ENCODE measurements at places on chromosomes 16 and 17.
A peak's percentile ranks its signal among the peaks of the same experiment; 100 is the strongest.

GRCh38 chr17:56290802-56291118, 137.5 kb downstream of the ANKFN1 start:
- DNase-seq: no peak

GRCh38 chr16:61797296-61797795, 238.9 kb downstream of the CDH8 start:
- no peak for DNase-seq

GRCh38 chr16:4232541-4233386, 9.1 kb downstream of the SRL start:
- no peak for DNase-seq

DNA sequence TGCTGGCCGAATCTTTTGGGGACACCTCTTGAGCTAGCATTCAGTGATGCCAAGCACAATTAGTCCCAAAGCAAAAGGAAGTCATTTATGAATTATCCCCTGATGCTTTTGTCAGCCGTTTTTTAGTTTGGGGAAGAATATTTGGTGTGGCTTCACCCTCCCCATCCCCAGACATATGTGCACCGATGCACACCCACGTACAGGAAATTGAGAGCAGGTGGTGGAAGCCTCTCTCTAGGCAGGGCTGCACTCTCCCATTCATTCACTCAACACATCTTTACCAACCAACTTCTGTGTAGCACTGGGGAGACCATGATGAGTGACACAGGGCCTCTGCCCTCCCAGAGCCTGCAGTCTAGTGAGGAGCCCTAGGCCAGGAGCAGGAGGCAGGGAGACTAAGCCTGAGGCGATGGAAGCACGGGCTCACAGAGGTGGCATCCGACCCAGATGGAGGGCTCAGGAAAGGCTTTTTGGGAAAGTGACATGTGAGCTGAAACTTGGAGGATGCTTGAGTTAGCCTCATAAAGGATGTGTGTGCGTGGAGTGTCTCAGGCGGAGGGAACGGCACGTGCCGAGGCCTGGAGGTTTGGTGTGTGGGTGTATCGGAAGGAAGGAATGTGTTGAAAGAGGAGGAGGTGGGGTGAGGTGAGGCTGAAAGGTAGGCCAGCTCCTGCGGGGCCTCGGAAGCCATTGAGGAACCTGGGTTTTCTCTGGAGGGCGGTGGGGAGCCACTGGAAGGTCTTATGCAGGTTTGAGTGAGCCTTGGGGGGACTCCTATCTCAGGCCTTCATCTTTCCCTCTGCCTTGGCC, 43.8 kb downstream of the PSME3IP1 start:
- DNase-seq: no peak

DNA sequence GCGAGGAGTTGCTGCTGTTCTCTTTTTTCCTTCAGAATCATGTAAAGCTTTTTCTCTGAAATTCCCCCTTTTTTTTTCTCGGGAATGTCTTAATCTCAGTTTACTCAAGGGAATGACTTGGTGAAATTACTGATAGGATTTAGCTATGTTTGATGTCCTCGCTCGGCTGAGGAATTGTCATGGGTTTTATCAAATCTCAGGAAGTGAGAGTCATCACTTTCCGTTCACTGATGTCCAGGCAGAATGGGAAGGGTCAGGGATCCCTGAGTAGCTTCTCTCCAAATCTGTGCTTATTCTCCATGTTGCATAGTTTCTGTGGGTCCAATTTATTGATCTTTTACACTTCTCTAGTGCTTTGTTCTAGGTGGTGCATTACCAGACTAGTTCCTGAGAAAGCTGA, 6.3 kb downstream of the IGSF6 start:
- DNase-seq: no peak

GRCh38 chr16:23146877-23147601, 2.2 kb downstream of the USP31 start:
- no peak for DNase-seq

GRCh38 chr17:55478971-55479370, 32.3 kb downstream of the SMIM36 start:
- DNase-seq: no peak

DNA sequence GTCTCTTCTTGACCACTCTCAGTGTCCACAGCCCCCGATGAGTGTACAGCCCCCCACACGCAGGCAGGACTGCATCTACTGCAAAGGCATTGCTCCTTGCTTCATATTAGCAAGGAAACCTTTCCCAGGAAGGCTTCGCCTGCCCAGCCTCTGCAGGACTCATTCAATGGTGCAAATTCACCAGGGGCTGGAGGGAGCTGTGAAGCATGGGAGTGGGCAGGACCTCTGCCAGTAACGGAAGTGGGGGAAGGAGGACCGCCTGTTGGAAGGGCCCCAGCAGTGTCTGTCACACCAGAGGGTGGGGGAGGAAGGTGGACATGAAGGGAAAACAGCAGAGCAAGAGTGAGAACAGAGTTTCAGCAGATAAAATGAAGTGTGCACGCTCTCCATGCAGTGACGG, 2.5 kb downstream of the SPATA33 start:
- DNase-seq: no peak

- no peak for DNase-seq
Measured at GRCh38 chr16:760545-761343, at the start of gene MSLN. MSLN (plus strand) TSS chr16:760734; CDS start chr16:762681, 1,947 bp downstream.

DNA sequence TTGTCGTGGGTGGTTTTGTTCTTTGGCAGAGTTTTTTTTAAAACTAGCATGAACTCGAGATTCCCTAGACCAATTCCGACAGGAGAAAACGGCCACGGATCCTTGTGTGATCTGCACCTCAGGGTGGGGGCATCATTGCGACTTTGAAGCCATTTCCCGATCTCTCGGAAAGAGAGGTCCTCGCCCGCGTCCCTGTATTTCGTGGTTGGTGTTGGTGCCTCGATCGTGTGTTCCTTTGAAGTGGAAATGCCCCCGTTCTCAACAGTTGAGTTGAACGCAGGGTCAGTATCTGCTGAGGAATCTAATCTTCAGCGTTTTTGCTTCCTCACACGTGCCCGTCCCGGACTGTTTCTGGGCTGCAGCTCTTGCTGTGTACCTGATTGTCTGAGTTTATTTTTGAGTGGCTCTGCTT, 1.1 kb downstream of the CRAMP1 start:
- no peak for DNase-seq

DNA sequence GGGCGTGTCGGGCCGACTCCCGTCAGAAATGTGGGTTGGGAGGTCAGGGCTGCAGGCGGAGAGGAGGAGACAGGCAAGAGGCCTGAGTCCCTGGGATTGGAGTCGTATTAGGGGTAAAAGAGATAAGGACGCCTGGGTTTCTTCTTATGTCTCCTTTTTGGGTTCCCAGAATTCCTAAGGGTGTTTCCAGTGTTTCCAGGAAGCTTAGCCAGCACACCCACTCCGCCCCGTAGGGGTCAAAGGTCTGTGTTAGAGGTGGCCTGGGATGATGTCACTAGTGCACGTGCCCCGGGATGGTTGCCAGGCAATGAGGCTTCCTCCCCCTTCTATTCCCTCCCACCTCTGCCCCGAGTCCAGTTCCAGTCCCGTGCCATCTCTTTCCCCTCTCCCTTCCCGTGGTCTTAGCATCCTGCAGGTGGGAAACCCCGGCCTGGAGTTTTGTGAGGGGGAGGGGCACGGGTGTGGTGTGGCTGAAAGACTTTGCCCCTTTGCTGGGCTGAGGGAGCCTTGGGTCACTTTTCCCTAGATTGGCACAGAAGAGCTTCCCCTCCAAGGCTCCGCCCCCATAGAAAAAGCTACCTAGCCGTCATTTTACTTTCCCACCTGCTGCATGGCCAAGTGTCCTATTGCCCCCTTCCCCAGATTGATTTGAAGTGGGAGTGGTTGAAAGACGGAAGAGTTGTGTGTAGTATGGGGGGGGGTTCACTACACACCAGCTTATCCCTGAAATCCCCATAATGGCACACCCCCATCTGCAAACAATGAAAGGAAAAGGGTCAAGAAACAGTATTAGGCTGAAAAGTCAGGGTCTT, 2.8 kb downstream of the KDM6B start:
- peak; percentile 49 for DNase-seq

GRCh38 chr16:84413244-84414004, 45.1 kb downstream of the ATP2C2 start:
- no peak for DNase-seq

DNA sequence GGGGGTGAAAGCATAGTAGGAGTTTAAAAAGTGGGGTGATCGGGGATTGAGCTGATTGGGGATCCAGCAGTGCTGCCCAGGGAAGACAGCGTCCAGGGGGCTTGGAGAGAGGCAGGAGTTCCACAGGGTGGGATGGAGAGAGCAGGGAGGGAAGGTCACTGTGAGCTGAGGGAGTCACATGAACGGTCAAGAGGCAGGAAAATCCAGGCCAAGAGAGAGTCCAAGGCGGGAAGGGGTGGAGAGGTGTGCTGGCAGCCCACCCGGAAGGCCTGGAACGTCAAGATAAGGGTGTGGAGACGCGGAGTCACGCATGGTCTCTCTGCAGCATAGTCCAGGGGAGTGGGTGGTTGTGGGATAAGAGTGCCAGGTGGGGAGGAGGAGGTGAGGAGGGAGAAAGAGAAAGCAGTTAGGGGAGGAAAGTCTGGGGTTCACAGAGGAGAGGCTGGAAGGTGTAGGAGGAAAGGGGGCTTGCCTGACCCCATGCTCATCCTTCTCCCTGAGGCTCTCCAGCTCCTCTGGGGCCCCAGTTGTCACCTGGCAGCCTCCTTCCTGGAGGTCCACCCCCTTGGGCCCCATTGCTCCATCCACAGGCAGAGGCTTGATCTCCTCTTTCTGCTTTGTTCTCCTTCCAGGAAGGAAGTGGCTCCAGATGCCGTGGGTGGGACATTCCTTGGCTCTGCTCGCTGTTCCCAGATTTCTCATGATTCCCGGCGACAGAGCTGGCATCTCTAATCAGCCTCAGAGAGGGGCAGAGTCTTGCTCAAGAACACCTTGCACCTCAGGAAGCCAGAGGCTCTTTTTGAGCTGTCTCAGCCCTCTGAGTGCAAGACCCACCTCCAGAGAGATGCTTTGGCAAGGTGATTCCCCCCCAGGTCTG, 28.7 kb downstream of the CCR7 start:
- DNase-seq: no peak

- no peak for DNase-seq
Measured at GRCh38 chr17:14011740-14012405, 57.4 kb upstream of the COX10 start.

DNA sequence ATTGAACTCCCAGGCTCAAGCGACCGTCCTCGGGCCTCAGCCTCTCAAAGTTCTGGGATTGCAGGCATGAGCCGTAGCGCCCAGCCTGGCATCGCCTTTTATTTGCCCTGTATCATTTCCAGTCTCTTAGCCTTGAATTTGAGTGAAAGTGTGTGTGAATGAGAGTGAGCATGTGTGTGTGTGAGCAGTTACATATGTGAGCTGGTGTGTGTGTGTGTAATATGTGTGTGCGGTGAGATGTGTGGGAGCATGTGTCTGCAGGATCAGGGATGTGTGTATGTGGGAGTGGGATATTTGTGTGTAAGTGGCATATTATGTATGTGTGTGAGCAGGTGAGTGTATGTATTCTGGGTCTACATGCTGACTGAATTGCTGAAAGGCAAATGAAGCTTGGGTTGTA, 5.5 kb downstream of the RAB11FIP3 start:
- no peak for DNase-seq

- no peak for DNase-seq
Measured at GRCh38 chr17:57289130-57289529, 32.8 kb downstream of the MSI2 start.

GRCh38 chr16:9522614-9523013, 431.2 kb downstream of the HAPSTR1 start:
- DNase-seq: no peak

DNA sequence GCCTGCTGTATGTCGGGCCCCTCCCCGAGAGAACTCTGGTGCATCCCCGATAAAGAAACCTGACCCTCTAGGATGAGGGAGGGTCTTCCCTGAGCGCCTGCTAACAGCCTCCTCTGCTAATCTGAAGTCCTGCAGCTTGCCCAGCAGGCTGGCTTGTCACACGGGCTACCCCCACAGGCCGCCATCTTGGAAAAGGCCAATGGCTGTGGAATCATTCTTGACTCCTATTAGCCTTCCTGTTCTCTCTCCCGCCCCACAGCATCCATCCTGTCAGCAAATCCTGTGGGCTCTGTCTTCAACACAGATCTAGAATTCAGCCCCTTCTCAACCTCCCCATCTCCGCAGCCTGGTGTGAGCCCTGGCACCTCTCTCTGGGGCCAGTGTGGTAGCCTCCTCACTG, 12.0 kb downstream of the IL4R start:
- DNase-seq: peak; percentile 0
